ENCODE measurements at places on chromosomes 2 and 18.

- no peak for DNase-seq
Observed at GRCh38 chr18:57837917-57838548, 34.9 kb upstream of the ATP8B1 start.

DNA sequence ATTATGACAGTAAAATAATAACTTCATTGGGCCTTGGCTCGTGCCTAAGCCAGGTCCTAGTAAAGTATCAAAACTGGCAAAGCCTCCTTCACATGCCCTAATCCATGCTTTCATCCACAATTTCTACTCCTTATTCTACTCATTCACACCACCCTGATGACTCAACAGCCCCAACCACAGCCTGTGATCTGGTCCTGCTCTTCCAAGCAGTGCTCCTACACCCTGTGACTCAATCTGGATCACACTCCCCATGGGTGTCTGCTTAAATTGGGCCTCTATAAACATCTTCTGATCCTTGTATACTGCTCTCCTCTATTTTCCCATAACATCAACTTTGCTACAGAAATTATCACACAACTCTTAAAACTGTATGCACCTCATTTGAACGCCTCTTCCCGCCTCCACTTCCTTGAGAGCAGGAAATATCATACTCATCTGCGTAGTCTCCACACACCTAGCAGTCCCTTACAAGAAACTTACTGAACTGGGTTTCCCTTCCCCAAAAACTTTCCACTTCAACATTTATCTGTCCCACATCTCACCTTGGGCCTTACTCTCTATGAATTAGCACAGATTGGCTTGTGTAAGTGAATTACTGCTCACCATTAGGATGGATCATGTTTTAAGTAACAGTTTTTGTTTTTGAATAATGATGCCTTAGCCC lies 15.9 kb downstream of the GTF3C3 start:
- DNase-seq = no peak

DNA sequence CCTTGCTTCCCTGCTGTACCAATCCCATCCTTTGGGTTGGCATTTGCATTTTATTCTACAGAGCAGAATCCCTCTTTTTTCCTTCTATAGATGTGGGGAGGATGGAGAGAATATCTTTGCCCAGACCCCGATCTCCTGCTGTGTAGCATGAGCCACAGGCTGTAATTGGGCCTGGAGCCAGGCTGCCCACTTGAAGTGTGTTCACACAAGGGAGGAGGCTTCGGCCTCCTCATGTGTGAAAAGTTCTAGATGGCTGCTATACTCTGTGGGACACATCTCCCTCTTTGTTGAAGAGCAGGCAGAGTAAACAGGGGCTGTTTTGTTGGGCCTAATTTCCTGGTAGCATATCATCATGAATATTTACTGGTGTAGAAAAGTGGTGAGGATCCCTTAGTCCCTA lies 126.3 kb downstream of the XRCC5 start:
- DNase-seq = no peak

DNA sequence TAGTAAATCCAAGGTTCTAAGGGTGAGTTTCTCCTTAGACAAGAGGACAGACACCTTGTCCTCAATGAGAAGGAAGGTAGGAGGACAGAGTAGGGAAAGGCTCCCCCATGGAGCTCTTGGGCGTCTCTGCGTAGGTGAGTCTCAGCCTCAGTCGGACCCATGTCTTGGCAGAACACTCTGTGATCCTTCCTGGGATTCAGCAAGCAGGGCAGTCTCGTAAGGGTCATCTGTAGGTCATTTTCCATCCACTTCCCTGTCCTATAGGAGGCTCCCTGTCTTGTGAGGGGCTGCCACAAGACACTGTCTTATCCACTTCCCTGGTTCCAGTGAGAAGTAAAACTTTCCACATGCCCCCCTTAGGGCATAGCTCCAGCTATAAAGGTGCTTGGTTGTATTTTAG lies 122.6 kb upstream of the TWIST2 start:
- no peak for DNase-seq

DNA sequence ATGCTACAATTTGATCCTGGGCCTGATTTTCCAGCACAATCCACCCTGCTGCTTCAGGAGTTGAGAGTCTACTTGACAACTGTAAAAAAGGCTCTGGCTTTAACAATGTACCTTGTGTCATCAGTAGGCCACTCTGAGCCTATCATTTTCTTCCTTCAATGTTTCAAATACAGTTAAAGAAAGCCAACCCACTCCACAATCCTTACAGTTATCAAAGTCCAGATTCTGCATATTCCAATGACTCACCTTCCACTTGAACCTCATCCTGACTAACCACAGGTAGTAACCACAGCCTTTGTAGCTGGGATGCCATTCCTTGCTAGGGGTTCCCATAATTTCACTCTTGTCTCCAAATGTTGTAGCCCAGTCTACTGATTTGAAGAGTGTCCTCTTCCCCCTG lies 35.5 kb upstream of the AQP4 start:
- DNase-seq = no peak

All from mesothelial cell of epicardium (in vitro differentiated cells).